ENCODE measurements at places on chromosomes 13 and 19.

DNA sequence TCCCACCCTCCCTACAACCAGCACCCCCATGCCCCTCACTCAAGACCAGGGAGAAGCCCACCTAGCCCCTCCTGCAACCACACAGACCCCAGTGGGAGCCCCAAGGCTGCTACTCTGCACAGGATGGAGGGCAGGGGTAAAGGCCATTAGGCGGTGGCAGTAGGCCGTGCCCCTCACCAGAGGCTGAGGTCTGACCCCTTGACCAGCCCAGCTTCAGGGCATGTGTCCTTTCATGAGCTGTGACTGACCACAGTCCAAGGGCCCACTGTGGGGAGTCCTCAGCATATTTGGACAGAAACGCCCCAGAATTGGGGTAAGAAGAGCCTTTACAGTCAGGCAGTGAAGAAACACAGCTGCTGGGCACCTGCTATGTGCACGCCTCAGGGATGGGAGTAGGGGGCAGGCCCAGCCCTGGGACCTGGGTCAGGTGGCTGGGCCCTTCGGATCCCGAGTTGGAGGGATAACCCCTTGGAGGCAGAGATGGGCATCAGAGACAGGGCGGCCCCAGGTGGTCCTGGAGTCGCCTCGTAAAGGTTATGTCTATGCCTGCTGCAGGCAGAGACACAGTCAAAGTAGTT lies 1.7 kb upstream of the RPS5 start:
- DNase-seq = no peak

DNA sequence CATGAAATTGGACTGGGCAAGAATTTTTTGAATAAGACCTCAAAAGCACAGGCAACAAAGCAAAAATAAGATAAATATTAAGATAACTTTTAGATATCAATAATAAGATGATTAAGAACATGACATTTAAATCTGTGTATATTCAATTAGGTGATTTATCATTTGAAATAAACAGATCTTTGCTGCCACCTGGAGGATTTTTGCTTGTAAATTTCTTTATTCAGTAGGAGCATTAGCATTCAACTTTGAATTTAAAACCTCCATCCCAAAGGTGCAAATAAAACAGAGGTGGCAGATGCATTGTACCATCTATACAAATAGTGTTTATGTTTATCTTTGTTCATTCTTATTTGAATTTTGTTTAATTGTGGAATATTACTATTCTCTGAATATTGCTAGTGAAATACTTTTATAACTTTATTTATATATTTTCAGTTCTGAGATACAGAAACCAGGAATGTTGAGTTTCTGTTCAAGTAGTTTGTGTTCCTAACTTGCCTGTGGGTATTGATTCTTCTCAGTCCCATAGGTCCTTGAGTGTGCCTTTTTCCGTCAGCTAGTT lies 20.9 kb downstream of the COG6 start:
- DNase-seq = peak; percentile 86

- no peak for DNase-seq
Observed at GRCh38 chr19:8441725-8442544, 2.8 kb upstream of the HNRNPM start.

DNA sequence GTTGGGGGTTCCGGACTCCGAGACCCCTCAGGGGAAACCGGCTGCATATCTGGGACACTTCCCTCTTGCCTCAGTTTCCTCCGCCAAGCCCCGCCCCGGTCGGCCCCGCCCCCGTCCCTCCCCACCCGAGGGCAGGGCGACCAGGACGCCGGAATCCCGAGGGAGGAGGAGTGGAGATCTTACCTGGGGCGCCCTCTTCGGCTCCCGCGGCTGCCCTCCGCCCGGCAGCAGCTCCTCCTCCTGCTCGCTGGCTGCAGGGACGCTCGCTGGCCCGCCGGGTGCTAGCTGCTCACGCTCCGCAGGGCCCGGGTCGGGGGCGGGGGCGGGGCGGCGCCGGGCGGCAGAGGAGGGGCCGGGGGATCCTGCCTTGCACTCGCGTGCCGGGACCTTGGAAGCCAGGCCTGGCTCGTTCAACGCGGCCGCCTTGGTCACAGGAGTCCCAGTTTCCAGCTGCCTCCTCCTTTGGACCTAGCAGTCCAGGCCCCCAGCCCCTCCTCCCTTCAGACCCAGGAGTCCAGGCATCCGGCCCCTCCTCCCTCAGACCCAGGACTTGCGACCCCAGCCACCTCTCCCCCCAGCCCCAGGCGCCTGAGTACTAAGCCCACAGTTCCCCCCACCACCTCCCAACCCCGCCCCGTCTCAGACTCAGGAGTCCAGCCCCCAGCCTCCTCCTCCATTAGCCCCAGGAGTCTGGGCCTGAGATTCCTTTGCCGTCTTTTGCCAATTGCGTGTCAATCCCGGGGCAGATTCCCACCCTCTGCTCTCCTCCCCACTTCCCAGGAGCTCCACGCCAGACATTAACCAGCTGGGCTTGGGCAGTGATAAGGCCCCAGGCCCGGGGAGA lies at the start of gene NTF4:
NTF4 (minus strand) TSS at position 51 of the 844 bp plus-strand sequence. CDS start 2,821 bp downstream, outside the sequence.
- no peak for DNase-seq

DNA sequence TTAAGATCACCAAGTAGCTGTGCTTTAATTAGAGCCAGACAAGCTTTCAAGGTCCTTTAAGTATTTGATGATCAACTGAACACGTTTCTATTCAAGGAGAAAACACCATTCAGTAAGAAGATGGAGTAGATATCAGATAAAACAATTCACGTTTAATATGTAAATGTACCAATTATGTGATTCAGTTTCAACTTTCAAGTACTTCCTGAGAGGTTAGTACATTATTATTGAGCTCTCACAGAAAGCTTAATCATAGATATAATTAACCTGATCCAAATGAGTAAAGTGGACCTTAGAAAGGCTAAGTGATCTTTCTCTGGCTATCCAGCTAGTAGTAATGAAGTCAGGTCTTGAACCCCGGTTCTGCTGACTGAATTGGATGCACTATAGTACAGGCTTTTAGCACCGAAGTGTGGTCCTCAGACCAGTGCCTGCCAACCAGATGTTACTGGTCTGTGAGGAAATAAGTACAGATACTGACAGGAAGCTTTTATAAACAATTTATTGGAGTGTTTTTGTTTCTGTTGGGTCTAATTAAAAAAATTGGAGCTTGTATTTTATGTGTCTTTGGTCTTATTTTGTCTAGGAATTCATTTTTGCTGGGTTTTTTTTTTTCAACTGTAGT lies 10.2 kb downstream of the CLN5 start:
- DNase-seq = no peak

- peak; percentile 53 for DNase-seq
Observed at GRCh38 chr19:48461982-48462655, 6.7 kb downstream of the KCNJ14 start.

GRCh38 chr19:4566402-4567051 lies 7.0 kb upstream of the SEMA6B start:
- no peak for DNase-seq

GRCh38 chr19:11100049-11100448 lies 10.8 kb downstream of the LDLR start:
- DNase-seq = no peak

DNA sequence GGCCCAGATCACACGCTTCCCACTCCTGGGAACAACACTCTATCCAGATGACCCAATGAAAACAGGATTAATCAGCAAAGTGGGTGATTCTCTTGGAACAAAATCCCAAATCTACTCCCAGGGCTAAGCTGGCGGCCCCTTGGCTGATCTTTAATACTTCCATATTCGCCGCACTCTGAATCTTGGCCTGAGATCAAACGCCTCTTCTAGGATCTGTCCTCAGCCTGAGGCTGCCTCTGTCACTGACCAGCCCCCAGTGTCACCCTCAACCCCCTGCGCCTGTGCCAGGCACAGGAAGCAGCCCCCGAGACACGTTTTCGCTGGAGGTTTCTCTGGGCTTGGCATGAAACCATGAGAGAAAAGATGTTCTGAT lies 2.4 kb upstream of the CTXN1 start:
- DNase-seq = no peak

DNA sequence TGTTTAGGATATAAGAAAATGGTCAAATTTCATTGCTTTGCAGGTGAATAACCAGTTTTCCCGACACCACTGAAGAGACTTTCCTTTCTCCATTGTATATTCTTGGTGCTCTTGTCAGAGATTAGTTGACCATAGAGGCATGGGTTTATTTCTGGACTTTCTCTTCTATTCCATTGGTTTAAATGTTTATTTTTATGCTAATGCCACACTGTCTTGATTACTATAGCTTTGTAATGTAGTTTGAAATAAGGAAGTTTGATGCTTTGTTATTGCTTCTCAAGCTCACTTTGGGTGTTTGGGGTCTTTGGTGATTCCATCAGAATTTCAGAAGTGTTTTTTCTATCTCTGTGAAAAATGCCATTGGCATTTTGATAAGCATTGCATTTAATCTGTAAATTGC lies 190.0 kb upstream of the SPRY2 start:
- no peak for DNase-seq

GRCh38 chr13:26048741-26049140 lies 3.1 kb downstream of the SHISA2 start:
- DNase-seq = no peak

- DNase-seq = no peak
Observed at GRCh38 chr13:43390619-43391018, 367.2 kb downstream of the DNAJC15 start.

DNA sequence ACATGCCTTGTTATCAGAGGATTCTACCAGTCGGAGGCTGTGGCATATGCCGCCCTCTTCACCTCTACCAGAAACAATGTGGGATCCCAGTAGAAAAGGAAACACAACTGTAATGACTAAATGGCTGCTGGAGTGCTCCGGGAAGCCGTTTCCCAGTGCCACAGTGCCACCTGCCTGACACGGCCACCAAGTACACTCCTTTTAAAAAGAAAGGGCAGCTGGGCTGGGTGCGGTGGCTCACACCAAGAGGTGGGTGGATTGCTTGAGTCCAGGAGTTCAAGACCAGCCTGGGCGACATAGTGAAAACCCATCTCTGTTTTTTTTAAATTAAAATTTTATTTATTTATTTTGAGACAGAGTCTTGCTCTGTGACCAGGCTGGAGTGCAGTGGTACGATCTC lies 67.3 kb downstream of the TRPM4 start:
- peak; percentile 73 for DNase-seq

DNA sequence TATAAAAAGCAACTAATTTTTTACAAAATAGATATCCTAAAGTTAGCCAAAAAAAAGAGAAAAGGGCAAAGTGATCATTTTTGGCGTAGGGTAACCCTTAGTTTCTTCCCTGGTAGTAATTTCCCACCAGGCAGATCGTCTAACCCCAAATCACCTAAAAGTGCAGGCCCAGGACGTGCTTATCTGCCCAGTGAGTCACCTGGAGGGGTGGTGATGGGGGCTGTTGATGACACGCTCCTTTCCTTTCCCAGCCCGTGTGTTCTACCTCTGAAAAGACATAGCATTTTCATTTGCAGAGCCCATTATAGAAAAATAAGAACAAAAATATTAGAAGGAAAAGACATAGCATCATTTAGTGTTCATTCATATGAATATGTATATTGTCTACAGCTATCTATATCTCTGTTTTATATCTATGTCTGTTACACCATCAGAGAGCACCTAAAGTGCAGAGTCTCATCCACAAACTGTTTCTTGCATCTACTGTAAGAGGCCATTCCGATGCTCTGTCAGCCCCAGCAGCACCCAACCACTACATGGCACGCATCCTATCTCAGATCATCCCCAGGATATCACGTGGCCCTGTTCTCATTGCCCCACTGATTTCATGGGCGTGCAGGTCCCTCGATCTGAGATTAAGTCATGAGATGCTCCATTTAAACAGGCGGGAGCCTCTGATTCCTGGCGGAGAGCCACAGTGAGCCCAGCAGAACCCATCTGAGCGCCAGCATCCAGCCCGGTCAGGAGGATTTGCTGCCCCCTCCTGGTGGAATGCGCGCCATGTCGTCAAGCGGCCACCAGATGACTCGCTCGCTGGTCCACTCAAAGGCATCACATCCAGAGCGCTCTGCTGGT lies 8.5 kb upstream of the LILRB3 start:
- peak; percentile 90 for DNase-seq

- no peak for DNase-seq
Observed at GRCh38 chr19:15105044-15105443, 2.2 kb upstream of the SYDE1 start.

DNA sequence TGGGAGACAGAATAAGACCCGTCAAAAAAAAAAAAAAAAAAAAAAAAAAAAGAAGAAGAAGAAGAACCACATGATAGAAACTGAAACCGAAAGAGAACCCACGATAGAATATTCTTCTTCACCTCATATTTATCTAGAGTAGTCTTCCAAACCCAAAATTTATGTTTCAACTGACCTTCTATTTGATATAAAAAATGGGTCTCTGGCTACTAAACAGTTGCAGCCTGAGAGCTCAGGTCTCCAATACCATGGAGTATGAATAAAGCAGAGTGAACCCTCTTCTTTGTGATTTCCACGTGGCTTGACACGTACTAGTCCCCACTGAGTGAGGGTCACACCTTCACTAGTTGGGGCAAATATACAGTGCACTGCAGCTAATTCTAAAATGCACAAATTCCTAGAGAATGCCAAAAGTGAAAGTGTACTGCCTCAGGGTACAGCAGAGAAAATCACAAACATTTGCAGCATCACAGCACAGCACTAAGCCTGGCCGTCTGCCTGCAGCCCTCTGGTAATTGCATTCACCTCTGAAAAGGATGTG lies 30.8 kb upstream of the RFC3 start:
- DNase-seq = peak; percentile 42

DNA sequence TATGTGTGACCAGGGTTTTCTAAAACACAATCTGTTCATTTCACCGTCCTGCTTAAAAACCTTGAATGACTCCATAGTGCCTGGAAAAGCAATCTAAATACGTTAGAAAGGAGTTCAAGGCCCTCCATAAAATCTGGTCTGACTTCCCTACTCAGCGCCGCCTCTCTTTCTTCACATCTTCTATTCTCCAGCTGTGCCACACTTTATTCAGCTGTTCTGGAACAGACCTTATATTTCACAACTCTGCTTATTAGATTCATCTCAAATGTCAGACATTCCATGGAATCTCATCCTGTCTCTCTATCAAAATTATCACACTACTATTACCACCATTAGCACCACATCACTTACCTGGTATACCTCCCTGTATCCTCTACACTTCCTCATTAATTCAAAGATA lies 19.8 kb upstream of the SPART start:
- no peak for DNase-seq

GRCh38 chr13:44051405-44051804 lies 171.7 kb downstream of the LACC1 start:
- DNase-seq = no peak

DNA sequence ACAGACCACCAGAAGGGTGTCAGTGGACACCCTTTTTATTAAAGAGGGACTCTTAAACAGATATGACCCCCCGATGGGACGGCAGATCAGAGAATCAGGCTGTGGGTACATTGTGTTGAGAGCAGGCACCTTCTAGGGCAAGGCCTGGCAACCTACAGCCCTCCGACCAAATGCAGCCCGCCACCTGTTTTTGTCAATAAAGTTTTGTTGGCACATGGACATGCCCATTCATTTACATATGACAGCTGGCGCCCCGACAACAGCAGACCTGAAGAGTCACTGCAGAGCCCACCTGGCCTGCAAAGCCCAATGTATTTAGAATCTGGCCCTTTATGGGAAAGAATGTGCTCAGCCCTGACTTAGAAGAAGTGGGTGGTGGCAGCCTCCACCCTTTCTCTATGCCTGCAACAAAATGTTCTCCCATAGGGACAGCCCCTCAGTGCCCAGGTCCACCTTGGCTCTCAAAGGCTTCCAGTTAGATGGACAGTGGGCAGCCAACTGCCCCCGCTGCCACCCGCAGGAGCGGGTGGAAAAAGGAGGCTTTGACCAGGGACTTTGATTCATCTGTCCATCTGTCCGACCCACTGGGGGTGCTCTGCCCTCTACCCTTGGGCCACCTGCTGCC lies 184.9 kb downstream of the PTPRS start:
- DNase-seq = no peak

All from hematopoietic multipotent progenitor cell treated with erythropoietin and hydrocortisone succinate and interleukin-3 and kit ligand, for 4 days (in vitro differentiated cells).